Sigmoid colon (tissue), 7 donors: ENCODE measurements at places on chromosomes 2 and 18. TPM values are rescaled to one million over a fixed set of nuclear protein-coding genes. Genes with fewer than 3 reads are reported as not detected.

DNA sequence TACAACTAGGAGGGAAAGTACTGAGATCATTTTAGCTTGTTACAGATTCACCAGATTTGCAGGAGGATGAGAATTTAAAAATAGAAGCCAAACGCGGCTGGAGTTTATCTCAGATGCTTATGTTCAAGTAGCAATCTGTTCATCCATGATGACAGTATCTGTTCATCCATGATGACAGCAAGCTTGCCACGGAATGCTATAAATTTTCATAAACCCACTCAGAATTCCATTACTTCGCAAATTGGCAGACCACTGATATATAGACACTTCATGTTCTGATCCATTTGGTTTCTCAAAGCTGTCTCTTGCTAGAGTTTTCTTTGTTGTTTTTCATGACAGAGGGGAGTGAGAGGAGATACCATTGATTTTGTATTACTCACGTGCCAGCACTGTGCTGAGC is 84.2 kb downstream of the GAREM1 start:
- no peaks in the 10 kb centered on the region for H3K27me3 ChIP-seq
- peaks cover 22% of the 10 kb centered on the region for H3K4me1 ChIP-seq
- DNase-seq, result no peak
- no peaks in the 10 kb centered on the region for H3K36me3 ChIP-seq
- no peak overlapping the region for H3K27ac ChIP-seq
- H3K4me3 ChIP-seq, result no peak overlapping the region

The METTL8 gene
- polyA plus RNA-seq, result 9.1 TPM

- no peak overlapping the region for H3K4me3 ChIP-seq
- H3K36me3 ChIP-seq, result no peaks in the 10 kb centered on the region
- H3K27ac ChIP-seq, result no peak overlapping the region
- DNase-seq, result no peak
- no peaks in the 10 kb centered on the region for H3K27me3 ChIP-seq
- H3K4me1 ChIP-seq, result no peaks in the 10 kb centered on the region
Measured at GRCh38 chr2:160810406-160810805, 316.8 kb upstream of the RBMS1 start.

DNA sequence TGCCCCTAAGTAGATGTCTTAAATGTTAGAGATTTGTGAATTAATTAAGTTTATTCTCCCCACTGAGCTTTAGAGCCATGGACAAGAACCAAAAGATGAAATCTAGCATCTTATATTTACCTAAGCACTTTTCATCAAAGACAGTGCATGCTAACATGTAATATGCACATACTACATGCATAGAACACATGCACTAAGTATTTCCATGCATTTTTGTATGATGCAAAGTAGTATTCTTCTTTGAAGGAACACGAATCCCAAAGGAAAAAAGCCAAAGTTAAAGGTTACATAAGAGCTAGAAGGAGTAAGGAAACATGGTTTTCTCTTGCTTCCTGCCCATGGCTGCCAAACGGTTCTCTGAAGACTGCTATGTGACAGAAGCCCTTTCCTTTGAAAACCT is 15.3 kb downstream of the STAMBP start:
- no peak for DNase-seq
- H3K4me1 ChIP-seq, result peaks cover 29% of the 10 kb centered on the region
- H3K36me3 ChIP-seq, result peaks cover 4% of the 10 kb centered on the region
- no peaks in the 10 kb centered on the region for H3K27me3 ChIP-seq

- DNase-seq, result no peak
- no peak overlapping the region for H3K4me3 ChIP-seq
- H3K36me3 ChIP-seq, result no peaks in the 10 kb centered on the region
- no peaks in the 10 kb centered on the region for H3K4me1 ChIP-seq
- H3K27me3 ChIP-seq, result no peaks in the 10 kb centered on the region
- H3K27ac ChIP-seq, result no peak overlapping the region
Measured at GRCh38 chr2:197828464-197829135, 24.2 kb downstream of the PLCL1 start.
